ENCODE measurements at places on chromosomes 1 and 21. TPM values are rescaled to one million over a fixed set of nuclear protein-coding genes. Genes with fewer than 3 reads are reported as not detected.

Gene COL16A1
- total RNA-seq: 13.8 TPM

Gene EFNA3
- 17.5 TPM for total RNA-seq

DNA sequence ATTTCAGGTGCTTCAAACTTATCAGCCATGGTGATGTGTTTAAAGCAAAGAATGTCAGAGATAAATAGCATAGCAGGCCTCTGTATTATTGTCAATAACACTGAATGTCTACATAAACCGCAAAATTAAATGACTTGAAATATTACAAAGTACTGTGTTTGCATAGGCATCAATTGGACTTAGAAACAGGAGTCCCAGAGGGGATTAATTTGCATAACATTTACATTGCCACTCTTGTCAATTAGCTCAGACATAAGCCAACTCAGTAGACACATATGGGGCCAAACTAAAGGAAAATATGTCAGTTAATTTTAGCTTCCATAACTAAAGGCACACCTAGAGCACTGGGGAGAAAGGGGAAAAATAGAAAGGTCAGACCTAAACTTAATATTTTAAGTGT, 814.5 kb upstream of the NEGR1 start:
- no peak for DNase-seq

DNA sequence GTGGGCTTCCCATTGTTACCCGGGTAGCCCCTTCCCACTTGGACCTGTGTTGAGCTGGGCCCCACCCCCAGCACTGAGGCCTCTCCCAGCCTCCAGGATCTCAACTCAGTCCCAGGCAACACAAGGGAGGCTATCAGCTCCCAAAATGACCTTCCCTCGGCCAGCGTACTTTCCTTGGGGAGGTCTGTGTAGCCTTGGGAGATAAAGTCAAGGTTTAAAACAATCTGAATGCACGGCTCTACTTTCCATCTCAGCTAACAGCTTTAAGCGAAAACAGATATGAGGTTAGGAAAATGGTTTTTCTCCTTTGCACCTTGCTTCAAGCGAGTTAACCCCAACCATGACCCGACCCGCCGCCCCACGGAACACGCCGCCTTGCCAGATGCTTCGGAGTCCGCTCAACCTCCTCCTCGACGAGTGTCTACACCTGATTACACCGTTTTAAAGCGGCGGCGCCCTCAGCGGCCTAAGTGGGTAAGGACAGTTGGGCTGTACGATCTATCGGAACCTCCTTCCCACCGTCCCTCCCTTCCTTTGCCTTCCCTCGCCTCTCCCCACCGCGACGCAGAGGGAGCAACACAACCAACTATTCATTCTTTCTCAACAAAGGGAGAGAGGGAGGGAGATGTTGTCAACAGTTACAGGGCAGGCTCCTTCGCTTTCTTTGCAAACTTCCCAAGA, 1.1 kb downstream of the BCAR3 start:
- peak; percentile 92 for DNase-seq

- no peak for DNase-seq
Measured at GRCh38 chr1:91844862-91845528, 41.0 kb downstream of the TGFBR3 start.

DNA sequence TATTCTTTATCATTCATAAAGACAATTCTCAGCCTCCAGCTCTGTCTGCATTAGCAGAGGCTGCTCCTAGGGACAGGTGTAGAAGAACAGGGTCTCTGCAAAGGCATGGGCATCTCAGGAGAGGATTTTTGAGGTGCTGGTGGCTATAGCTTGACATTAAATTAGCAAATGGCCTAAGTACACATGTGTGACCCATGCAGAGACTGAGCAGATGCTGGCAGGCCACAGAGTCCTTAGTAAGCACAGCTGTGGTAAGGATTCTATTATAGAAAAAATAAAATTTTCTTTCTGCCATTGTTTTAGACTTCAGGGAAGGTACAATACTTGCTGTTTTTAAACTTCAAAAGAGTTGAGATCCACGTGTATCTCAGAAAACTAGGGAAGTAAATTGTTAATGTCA, 177.5 kb upstream of the DUSP10 start:
- DNase-seq: no peak

DNA sequence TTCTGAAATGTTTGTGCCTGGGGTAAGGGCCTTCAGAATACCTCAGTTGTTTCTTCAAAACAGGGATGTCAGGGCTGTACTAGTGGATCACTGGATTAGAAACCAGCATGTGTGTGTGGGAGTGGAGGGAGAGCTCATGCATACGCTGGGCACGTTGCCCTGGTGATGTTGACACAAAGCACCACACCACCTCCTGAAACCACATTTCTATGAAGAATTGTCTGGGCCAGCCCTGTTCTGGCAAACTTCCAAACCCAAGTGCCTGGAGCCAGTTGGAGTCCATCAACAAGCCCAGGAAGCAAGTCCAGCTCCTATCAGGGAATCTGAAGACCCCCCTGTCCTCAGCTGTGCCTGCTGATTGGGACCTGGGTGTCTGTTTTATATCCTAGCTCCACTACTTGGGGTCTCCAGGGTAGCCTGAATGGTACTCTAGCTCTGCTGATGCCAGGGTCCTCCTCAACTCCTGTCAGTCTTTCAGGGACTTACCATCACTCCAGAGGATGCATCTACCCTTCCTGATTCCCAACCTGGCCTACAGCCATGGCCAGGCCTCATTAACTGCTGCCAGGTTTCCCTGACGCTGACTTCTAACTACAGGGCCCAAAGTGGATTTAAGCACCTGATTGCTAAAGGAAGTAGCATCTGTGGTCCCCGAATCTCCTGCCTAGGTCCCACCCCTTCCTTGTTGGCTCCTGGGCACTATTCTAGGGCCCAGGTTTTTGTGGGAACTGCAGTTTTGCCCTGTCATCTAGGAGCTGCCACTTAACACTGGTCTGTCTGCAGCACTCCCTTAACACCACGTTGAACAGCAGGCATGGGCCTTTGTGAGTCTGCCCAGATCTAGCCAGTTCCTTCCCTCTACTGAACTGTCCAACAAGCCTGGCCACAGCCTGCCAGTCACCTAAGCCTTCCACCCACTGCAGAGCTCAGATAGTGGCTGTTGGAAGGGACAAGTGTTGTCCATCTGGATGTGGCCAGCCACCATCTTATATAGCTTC, 45.5 kb downstream of the LPAR3 start:
- no peak for DNase-seq

- no peak for DNase-seq
Measured at GRCh38 chr1:88678405-88678804, 5.7 kb upstream of the PKN2 start.

Measured in H7 (cell line).